ENCODE measurements at places on chromosomes 12 and 14. TPM values are rescaled to one million over a fixed set of nuclear protein-coding genes. Genes with fewer than 3 reads are reported as not detected.

The COX8C gene
- not detected for total RNA-seq

The SMCO2 gene
- not detected for total RNA-seq

The IFI27L1 gene
- 26.0 TPM for total RNA-seq

The IFNG gene
- 0.44 TPM for total RNA-seq

The RASSF8 gene
- 9.2 TPM for total RNA-seq

The CD69 gene
- not detected for total RNA-seq

The GALNT16 gene
- 0.32 TPM for total RNA-seq

The PPP1R1A gene
- 0.61 TPM for total RNA-seq

The ADGRD1 gene
- 0.44 TPM for total RNA-seq

The TMEM116 gene
- total RNA-seq: 6.8 TPM

The RNASE7 gene
- not detected for total RNA-seq

The INSM2 gene
- not detected for total RNA-seq
